Epithelial cell of umbilical artery (primary cell): ENCODE measurements at places on chromosomes 3 and 15. TPM values are rescaled to one million over a fixed set of nuclear protein-coding genes. Genes with fewer than 3 reads are reported as not detected.

Gene SAXO2
- total RNA-seq = 0.46 TPM in 1 of 2 replicates, not detected in the other

Gene KLHDC8B
- 24.4 and 51.7 TPM in 2 replicates for total RNA-seq

Gene TMEM108
- not detected in 2 replicates for total RNA-seq

Gene CLDN18
- not detected in 2 replicates for total RNA-seq

Gene PTH1R
- total RNA-seq = 0.97 and 1.5 TPM in 2 replicates

Gene EXD1
- total RNA-seq = not detected in 2 replicates

Gene MAGEL2
- total RNA-seq = 0.15 and 0.32 TPM in 2 replicates

Gene GPX1
- total RNA-seq = 244 and 429 TPM in 2 replicates

Gene SEMA3F
- 42.6 and 106 TPM in 2 replicates for total RNA-seq

Gene PRR20G
- not detected in 2 replicates for total RNA-seq

Gene MRAS
- total RNA-seq = 7.4 and 15.9 TPM in 2 replicates

Gene CFAP100
- not detected in 2 replicates for total RNA-seq

Gene CCDC39
- not detected in 2 replicates for total RNA-seq

Gene TM4SF1
- total RNA-seq = 1,177 and 1,280 TPM in 2 replicates

Gene DNASE1L3
- total RNA-seq = under 0.01 TPM in 1 of 2 replicates, not detected in the other

Gene HCLS1
- 55.2 and 55.3 TPM in 2 replicates for total RNA-seq

Gene FAM43A
- 170 and 232 TPM in 2 replicates for total RNA-seq

Gene GABRA5
- total RNA-seq = not detected in 2 replicates

Gene ATP2C1
- total RNA-seq = 94.2 and 102 TPM in 2 replicates

Gene GABRG3
- total RNA-seq = not detected in 2 replicates

Gene MAP3K13
- 19.5 and 24.5 TPM in 2 replicates for total RNA-seq

Gene U2SURP
- 48.4 and 71.4 TPM in 2 replicates for total RNA-seq

Gene IL5RA
- total RNA-seq = not detected in 2 replicates

Gene SPESP1
- 3.0 and 4.9 TPM in 2 replicates for total RNA-seq
